NCI-H510A treated with DMSO at 0.1 percent for 48 hours (cell line): ENCODE measurements at places on chromosomes 2 and 18.

DNA sequence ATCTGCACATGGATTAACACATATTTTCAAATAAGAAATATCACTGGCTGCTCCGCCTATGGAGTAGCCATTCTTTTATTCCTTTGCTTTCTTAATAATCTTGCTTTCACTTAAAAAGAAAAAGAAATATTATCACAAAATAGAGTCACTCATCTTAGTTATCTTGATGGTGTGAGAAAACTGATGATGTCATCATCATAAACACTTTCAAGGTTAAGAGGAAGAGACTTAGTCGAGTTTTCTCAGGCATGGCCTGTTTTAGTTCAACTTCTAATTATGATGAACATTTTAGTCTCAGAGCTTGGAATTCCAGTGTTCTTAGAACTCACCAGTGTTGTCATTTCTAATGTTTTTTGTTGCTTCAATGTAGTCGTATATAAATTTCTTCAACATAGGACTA, 506.1 kb downstream of the PTPRM start:
- DNase-seq = no peak

GRCh38 chr2:33890686-33891085, 291.6 kb upstream of the FAM98A start:
- DNase-seq = no peak

DNA sequence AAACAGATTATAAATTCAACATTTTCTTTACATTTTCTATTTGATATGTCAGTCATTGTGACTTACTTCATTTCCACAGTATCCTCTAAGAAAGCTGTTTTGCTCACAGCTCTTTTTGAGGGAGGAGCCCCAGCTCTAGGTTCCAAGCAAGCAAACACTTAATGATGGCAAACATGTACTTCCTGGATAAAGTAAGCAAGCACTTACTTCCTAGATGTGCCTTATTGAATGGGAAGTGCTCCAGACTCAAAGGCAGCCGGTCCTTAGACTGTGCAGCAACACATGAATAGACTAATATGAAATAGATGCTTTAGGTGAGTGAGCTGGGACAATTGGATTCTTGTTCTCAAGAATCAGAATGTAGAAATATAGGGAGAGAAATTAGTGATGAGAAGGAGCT, 2149.8 kb upstream of the PIK3C3 start:
- peak; percentile 18 for DNase-seq

- DNase-seq = no peak
Measured at GRCh38 chr18:73249030-73249429, 381.2 kb upstream of the NETO1 start.

DNA sequence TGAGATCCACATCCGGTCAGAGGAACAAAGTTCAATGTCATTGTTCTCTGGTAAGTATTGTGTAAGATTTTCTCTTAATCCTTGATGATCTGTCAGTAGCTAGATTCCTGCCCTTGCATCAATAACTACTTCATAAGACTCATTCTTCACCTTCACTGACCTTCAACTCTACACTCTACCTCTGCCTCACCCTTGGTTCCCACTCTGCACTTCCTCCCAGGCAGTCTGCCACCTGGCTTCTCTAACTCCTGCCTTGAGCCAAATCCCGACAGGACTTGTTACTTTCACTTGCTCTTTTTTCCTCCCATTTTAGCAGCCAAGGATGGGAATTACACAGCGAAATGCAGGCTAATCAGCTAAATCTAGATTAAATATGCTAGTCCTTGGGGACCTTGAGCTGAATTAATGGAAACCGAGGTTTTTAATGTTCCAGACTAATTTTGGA, 190.7 kb downstream of the DLGAP1 start:
- no peak for DNase-seq

DNA sequence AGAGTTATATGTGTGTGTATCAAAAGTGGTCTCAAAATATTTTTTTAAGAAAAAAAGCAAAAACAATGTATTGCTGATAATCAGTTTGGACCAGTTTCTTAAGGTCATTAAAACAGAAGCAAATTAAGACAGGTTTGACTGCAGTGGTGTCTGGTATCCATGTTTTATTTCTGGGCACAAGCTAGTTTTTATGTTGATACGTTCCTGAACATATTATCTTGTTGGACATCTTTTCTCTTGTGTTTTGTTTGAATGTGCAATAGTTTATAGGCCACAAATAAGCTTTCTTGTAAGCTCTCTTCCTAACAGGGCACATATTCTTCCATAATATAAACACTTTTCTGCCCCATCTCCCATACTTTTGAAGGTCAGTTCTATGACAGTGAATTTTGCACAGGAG, 74.6 kb upstream of the FAM117B start:
- no peak for DNase-seq

DNA sequence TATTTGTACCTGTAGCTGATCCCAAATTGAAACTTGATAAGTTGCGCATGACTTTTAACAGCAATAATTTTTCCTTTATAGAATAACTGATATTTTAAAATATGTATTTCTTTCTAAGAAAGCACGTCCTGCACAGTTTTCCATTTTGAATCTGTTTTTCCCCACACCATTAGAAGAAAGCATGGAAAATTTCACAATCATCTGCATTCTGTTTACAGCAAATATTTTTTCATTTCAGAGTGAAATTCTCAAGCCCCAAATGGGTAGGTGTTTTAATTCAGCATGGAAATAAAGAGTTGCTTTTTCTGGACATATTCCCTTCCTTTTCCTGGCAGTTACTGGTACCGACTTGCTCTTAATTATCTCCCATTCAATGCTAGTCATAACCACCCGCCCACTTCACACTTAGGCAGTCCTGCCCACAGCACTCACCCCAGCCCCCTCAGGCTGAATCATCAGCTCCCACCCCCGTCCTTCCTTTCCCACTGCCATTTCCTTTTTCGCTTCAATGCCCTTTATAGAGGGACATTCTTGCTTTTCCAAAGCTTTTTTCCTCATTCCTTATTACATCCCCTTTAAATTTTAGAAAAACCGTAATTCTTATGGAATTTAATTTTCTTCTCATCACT, 89.2 kb upstream of the GLS start:
- no peak for DNase-seq

GRCh38 chr2:70992945-70993853, 1.5 kb downstream of the TEX261 start:
- no peak for DNase-seq

GRCh38 chr2:12728221-12728777, 11.6 kb downstream of the TRIB2 start:
- no peak for DNase-seq

GRCh38 chr18:35407871-35408481, 30.8 kb upstream of the ZNF396 start:
- peak; percentile 97 for DNase-seq

DNA sequence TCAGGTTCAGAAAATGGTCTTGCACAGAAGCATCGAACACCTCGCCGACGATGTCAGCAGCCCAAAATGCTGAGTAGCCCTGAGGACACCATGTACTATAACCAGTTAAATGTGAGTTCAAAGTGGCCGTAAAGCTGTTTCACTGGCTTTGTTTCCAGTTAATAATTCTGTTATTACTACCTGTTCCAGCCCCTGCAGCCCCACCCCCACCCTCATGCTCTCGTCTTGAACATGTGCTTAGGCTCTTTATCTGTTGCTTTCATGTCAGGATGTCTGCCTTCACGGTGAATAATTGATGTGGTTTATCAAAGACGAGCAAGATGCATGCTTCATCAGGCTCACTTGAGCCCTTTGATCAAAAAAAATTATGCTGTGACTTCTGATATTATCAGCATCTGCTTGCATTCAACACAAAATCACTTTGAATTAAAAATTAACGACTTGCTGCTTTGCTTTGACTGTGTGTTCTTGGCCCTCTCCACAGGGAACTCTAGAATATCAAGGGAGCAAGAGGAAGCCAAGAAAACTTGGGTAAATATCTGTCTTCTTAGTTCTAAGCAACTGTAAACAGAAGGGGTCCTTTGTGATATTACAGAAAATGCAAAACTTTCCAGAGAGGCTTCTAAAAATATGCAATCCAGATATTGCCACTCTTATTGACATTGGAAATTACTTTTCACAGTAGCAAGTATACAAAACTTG, 63.4 kb upstream of the SP5 start:
- DNase-seq = no peak

DNA sequence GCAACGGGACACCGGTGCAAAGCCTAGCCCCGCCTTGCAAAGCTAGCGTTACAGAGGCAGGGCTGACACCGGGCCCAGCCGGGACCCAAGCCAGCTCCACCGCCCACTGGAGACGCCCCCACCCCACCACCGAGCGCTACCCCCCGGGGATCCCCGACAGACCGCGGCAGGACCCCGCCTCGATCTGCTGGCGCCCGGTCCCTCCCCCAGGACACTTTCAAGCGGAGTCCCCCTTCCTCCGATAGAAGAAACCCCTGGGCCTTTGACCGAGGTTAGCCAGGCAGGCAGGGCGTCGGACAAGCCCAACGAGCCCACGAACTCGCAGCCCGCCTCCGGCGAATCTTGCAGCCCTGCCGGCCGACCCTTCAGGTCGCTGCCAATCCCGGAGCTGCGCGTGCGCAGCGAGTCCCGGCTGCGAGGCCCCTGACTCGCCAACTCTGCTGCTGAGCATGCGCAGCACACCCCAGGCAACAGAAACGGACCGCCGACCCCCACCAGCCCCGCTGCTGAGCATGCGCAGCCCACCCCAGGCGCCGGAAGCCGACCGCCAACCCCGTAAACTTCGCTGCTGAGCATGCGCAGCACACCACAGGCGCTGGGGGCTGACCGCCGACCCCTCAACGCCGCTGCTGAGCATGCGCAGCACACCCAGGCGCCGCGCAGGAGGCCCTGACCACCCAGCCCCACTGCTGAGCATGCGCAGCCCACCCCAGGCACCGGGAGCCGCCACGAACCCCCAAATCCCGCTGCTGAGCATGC, 656 bp downstream of the ADI1 start:
- DNase-seq = peak; percentile 99

- DNase-seq = no peak
Measured at GRCh38 chr18:2805970-2806943, 40.5 kb upstream of the EMILIN2 start.

GRCh38 chr2:222698276-222698675, 26.8 kb downstream of the MOGAT1 start:
- no peak for DNase-seq

DNA sequence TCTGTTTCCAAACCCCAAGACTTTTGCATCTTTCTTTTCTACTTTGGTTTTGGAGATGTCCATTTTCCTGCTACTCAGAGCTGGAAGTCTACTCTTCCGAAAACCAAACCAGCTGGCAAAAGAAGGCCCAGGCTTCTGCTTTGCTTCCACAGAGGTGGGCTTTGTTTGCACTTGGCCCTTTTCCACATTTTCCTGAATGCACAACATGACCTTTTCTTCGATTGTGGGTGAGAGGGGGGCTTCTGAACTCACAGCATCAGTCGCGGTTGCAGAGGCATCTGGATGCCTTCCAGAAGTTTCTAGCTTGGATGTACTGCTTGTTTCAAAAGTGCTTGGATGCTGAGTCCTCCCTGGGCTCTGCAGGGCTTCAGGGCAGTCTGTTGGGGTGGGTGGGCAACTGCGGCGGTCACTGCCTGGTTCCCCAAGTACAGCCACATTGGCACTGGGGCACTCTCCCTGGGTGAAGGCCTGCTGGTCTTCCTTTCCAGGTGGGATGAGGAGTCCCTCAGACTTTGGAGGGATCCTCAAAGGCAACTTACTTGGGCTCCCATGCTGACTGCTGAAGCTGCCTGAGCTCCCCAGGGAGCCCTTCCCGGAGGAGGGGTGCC, 112.3 kb upstream of the LYPD1 start:
- DNase-seq = no peak

DNA sequence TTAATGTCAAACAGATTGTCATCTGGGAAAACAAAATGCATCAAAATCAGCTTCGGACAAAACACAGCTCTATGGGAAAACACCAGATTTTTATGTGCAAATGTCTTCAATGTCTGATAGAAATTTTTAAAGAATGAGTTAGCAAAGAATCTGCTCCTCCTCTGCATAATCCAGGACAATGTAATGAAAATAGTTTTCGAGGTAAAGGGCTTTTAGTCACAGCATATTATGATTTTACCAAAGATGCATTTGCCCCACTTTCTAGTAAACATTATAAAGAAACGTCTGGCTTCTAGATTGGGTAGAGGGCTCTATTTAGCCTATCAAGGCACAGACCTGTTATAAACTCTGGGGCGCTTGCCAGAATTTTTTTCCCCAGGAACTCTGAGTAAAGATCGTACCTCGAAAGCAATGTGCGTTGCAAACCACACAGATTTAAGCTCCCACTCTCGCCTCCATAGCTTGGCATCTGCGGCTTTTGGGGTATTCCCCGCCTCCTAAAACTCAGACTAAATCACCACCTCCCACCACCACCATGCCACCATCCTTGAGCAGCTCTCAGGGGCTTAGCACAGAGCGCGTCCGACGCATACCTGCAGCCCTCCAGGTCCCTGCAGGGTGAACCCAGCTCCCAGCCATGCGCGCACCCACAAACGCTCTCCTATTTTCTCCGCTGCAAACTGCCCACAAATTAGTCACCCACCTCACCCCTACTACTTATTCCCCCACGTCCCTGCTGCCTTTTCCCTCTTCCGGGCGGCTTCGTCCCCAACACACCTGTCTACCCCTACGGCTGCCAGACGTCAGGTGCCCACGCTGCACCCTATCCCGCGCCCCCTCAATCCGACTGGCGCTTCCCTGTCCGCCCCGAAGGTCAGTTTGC, 829 bp downstream of the ACVR1C start:
- peak; percentile 11 for DNase-seq

- DNase-seq = peak; percentile 70
Measured at GRCh38 chr2:212777020-212777491, 238.5 kb upstream of the ERBB4 start.

GRCh38 chr18:1983746-1984515, 587.4 kb downstream of the METTL4 start:
- no peak for DNase-seq

GRCh38 chr2:46813680-46814079, 101.9 kb downstream of the MCFD2 start:
- no peak for DNase-seq

- DNase-seq = no peak
Measured at GRCh38 chr2:233129351-233129978, 69.3 kb downstream of the INPP5D start.

- DNase-seq = no peak
Measured at GRCh38 chr2:67032076-67032475, 365.1 kb upstream of the ETAA1 start.

DNA sequence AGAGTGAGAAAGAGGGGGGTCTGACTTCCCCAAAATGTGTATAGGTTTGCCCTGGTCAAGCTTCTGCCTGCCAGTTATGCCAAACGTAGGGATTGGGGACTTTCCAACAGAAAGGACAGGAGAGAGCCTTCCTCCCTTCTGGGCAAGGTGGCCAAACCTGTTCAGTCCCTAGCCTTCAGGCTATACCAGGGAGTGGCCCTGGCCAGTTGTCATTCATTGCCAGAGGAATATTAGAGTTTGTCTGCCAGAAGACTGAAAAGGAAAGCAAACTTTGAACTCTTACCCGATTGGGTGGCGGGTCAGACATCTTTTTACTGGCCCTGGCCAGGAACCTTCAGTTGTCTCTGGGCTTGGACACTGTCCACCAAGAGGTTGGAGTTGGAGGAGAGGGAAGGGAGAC, 22.1 kb downstream of the RAB3GAP1 start:
- DNase-seq = no peak

DNA sequence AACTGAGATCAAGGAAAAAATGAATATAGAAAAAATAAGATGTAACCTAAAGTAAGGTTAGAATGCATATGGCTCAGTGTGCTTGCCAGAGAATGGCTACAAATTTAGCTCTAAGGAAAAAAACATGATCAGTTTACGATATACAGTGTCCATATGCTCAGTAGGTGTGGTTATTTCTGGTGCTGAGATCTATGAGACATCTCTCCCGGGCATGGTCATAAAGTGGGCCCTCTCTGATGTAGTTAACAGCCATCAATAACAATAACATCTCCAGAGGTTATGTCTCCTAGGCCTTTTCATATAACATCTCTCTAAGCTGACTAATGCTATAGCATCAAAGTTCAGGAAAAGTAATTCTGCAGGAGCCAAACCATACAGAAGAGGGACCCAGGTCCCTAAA, 56.3 kb upstream of the UBE2E3 start:
- DNase-seq = no peak
